GM04503 (cell line): ENCODE measurements at places on chromosomes 7 and 10.

- no peak for DNase-seq
Measured at GRCh38 chr7:130894146-130894908, 160.3 kb upstream of the KLF14 start.

DNA sequence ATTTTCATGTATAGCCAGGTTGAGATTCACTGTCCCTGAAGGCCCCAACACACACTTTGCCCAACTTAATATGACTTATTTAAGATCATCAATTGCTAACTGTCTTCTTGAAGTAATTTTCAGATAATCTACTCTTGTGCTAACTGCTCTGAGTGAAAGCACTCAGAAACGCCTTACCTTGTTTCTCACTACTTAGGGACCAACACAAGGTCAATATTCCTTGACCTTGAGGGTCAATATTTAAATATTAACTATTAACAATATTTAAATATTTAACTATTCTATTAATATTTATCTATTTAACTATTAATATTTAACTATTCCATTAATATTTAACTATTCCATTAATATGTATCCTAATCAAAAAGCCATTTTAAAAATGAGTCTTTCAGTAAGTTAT lies 26.0 kb upstream of the HNRNPH3 start:
- no peak for DNase-seq

GRCh38 chr7:121016966-121017365 lies 28.5 kb downstream of the CPED1 start:
- no peak for DNase-seq

GRCh38 chr10:44607116-44607515 lies 222.2 kb upstream of the CXCL12 start:
- no peak for DNase-seq

DNA sequence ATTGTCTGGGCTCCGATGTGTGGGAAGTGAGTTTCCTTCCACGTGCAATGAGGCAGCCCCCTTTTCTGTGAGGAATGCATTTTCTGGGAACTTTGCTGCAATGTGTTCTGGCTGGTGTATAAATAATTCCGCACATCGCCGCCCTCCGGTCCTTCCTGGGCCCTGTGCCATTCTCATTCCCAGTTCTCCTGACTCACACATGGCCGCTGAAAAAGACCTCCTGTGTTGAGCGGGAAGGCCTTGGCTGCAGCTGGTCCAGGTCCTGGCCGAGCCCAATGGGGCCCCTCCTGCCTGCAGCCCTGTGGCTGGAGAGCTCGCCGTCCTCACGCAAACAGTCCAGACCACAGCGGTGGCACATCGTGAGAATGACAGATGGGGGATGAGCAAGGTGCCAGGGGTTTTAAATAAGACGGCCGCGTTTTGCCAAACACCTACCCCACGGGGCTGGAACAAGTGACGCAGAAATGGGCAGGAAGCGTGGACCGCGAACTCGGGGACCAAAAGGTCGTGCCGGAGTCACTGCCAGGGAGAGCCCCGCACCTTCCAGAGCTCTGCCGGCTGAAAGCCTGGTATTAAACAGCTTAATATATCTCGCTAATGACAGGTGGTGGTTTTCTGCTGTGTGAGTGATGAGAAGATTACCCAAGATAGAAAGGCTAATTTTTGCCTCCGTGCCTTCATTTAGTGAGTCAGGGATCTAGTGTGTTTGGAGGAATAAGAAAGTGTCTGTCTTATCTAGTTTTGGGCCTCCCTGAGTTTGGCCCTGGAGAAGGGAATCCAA lies 37.0 kb downstream of the FAM20C start:
- peak; percentile 83 for DNase-seq

GRCh38 chr7:106947244-106947728 lies 82.2 kb downstream of the PIK3CG start:
- DNase-seq = peak; percentile 21

GRCh38 chr7:30447466-30447865 lies 31.1 kb downstream of the NOD1 start:
- DNase-seq = no peak

DNA sequence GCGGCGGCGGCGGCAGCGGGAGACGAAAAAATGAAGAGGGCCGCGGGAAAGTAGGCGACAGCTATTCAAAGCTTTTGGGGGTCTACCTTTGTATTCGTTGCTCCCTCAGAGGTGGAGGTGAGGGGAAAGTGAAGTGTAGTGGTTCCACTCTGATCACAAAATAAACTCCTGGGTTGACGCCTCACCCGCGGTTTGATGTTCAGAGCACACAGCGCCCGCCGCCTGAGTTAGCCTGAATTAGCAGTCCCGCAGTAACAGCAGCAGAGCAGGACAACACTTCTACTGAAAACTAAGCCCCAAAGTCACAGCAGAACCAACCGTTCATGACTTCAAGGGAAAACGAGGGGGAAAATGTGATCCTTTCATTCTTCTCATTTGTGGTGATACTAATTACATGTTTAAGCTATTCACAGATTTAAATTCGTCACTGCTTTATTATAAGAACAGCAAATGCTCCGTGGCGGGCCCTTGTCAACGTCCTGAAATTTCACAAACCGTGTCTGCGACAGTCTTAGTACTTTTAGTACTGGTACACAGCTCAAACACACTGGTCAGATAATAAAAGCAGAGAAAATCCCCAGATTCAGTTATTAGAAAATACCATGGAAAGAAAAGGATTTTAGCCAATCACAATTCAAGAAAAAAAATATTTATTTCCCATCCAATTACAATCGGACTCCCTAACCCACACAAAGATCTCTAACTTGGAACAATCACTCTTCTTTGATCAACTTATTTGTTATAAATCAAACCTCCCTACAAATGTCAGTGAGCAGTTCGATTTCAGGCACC lies 563 bp upstream of the JMJD1C start:
- no peak for DNase-seq

DNA sequence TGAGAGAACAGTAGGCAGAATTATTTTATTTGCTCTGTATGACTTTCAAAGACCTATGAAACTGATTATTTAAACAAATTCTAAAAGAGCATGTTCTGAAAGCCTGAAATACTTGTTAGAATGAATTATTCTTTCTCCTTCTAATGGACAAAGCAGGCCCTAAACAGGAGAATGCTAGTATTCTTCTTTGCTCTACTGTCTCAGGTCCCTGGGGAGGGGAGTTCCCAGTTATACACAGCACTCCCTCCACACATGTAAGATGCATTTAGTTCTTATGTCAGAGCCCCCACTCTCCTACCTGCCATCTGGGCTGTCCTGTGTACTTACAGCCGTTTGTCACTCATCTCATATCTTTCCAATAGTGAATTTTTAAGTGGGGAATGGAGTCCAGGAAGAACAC lies 633.5 kb upstream of the ANKRD30A start:
- no peak for DNase-seq

DNA sequence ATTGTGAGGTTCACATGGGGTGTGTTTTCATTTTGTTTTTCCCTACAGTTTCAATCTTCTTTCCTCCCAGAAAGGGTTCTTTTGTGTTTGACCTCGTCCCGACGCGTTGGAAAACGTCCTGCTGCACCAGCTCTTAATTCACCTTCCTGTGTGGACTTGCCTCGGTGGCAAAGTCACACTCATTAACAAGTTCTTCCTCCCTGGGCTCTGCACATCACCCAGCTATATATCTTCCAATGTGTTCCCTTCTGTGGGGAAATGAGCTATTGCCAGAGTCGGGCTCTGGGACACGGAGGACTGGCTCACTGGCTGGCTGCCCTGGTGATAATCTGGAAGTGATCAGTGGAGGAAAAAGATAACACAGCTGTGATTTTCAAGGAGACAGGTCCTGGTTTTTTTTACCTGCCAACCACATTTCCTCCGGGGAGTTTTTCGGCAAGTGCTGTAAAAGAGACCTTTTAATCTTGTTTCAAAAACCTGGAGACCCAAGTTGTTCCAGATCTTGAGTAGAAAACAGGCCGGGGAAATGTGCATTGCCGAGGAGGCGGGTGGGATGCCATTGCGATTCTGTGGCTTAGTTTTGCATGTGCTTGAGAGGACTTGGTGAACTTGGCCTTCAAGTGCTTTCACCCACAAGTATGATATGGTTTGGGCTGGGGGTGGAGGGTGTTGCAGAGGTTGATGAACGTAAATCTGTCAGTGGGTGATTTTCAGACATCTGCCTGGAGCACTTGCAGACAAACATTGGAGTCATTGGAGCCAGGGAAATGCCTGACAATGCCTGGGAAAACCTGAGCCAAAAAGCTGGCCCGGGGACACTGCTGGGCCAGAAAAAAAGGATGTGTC lies 96.5 kb upstream of the CREB5 start:
- DNase-seq = no peak

DNA sequence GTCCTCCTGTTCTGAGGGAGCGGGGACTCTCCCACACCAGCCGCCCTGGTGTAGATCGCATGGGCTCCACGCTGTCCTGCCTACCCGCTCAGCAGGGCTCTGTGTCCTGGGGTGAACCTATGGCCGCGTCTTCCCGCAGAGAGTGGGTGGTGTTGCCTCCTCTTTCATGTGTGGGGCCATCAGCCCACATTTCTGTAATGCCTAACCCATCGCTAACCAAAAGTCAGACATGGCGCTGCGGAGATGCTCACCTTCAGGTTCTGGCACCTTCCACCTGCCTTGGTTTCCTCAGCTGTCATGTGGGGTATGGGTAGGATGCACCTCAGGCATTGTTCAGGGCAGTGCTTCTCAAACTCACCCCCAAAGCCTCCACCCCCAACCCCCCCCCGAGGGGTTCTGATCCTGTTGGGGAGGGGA lies 50.5 kb upstream of the CAMK2B start:
- no peak for DNase-seq

- DNase-seq = no peak
Measured at GRCh38 chr10:97850446-97850845, 803 bp downstream of the GOLGA7B start.

DNA sequence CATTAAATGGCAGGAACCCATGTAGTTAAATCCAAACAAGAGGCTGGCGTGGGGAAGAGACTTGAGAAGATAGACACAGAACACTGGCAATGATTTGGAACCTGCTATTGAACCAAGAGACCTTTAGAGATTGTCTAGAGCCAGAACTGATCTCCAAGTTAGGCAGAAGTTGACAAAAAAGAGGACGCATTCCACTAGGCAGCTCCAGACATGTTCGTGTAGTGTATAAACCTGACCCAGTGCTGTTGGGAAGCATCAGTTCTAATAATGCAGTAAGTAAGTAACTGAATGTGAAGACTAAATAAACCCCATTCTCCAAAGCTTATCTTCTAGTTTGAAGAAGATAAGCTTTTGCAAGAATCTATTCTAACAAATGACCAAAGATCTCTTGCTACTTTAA lies 50.8 kb downstream of the AP3M1 start:
- no peak for DNase-seq

- DNase-seq = no peak
Measured at GRCh38 chr7:96276019-96276418, 45.9 kb downstream of the SLC25A13 start.

GRCh38 chr7:143407287-143408251 lies 1.1 kb downstream of the EPHA1 start:
- DNase-seq = no peak

GRCh38 chr7:104927055-104927454 lies 87.0 kb upstream of the KMT2E start:
- DNase-seq = no peak

- no peak for DNase-seq
Measured at GRCh38 chr7:25807086-25807611, 344.8 kb upstream of the NFE2L3 start.

- DNase-seq = no peak
Measured at GRCh38 chr10:46523119-46523961, 33.1 kb downstream of the GPRIN2 start.

- no peak for DNase-seq
Measured at GRCh38 chr10:77872151-77872946, 54.2 kb downstream of the DLG5 start.

GRCh38 chr7:149021725-149022062 lies 6.6 kb downstream of the PDIA4 start:
- no peak for DNase-seq
